Umbilical cord (tissue), 2 donors: ENCODE measurements at places on chromosomes 16 and 17. TPM values are rescaled to one million over a fixed set of nuclear protein-coding genes. Genes with fewer than 3 reads are reported as not detected.

Gene DHX58
- total RNA-seq: 6.3 TPM

Gene CWC25
- total RNA-seq: 17.6 TPM

Gene PRAC2
- not detected for total RNA-seq

- no peak for DNase-seq
Measured at GRCh38 chr17:62912363-62912762, 53.7 kb upstream of the TANC2 start.

GRCh38 chr17:45162025-45162687 lies 481 bp downstream of the HEXIM2 start:
- no peak for DNase-seq
